ENCODE measurements at places on chromosomes 2 and 18. TPM values are rescaled to one million over a fixed set of nuclear protein-coding genes. Genes with fewer than 3 reads are reported as not detected.

Gene NPPC
- total RNA-seq = not detected

Gene PCARE
- total RNA-seq = not detected

Gene POU3F3
- not detected for total RNA-seq

Gene SPEG
- 1.2 TPM for total RNA-seq

Gene PARD3B
- total RNA-seq = 0.13 TPM

Gene ANKRD30BL
- total RNA-seq = not detected

Gene ATG9A
- 108 TPM for total RNA-seq

Gene LRATD1
- not detected for total RNA-seq

Gene ANKRD30B
- total RNA-seq = not detected

Gene CGREF1
- total RNA-seq = not detected

Gene SIX3
- total RNA-seq = not detected

Gene GKN1
- not detected for total RNA-seq

Gene SAP130
- 36.2 TPM for total RNA-seq

Gene RBM44
- 1.8 TPM for total RNA-seq

Gene IMMT
- total RNA-seq = 62.6 TPM

Gene PAX3
- not detected for total RNA-seq
